ENCODE measurements at places on chromosomes 3 and 15. TPM values are rescaled to one million over a fixed set of nuclear protein-coding genes. Genes with fewer than 3 reads are reported as not detected.

GRCh38 chr3:150132101-150132749 is 161.5 kb upstream of the PFN2 start:
- peak; percentile 77 for DNase-seq

DNA sequence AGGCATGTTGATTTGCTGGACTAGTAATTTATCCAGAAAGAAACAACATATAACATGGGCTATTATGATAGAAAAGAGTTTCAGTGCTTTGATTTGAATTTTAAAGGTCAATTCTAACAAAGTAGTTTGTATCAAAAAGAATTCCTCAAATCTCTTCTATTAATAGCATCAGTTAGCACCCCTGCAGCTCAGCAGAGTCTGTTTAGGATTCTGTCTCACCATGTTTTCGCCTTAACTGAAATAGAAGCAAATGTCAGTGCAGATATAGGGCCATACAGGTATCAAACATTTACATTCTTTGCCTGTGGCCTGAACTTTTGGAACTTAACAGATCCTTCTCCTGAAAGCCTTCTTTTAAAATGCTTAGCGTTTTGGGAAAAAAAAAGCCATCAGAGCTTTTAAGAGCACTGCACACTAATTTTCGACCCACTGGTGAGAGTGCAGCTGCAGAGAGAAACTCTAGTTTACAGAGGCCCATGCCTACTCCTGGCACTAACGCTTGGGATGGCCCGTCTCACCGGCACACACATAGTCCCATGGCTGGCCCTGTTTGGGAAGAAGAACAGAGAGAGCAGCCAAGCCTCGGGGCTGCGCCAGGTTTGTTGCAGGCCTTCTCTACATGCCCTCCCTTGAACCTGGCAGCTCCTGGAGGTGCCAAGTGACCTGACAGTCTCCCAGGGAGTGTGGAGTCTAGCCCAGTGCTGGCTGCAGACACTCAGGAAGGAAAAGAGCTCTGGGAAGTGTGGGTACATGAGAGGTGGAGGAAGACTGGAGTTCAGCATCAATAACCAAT is 9.9 kb upstream of the PAQR9 start:
- DNase-seq, result no peak

- peak; percentile 11 for DNase-seq
These were observed 84.6 kb downstream of the SLC9A9 start for GRCh38 chr3:143763564-143764162.

DNA sequence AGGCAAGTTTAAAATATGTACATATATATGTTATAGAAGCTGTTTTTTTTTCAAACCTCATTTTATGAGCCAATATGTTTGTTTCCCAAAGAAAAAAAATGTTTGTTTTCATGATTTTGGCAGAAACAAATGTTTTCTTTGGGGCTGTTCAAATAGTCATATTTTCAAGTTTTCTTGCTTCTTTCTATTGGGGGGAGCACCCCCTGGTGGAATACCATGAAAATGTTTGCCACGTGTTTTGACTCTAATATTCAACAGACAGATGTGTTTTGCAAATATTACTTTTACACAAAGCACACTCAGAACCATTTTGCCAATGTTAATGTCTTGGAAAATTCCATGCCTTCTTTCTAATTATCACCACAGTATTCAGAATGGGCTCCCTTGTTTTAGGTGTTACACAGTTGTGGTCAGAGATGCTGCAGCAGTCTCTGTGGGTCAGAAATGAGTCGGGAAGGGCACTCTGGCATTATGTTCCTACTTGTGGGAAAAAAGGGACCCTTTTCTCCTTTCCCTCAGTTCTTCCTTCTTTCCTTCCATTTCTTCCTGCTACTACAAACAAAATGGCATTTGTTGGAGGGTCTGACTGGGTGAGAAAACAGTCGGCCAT is 817.0 kb downstream of the TUSC7 start:
- no peak for DNase-seq

- DNase-seq, result no peak
These were observed 289.3 kb upstream of the PLSCR5 start for GRCh38 chr3:146894406-146894805.

DNA sequence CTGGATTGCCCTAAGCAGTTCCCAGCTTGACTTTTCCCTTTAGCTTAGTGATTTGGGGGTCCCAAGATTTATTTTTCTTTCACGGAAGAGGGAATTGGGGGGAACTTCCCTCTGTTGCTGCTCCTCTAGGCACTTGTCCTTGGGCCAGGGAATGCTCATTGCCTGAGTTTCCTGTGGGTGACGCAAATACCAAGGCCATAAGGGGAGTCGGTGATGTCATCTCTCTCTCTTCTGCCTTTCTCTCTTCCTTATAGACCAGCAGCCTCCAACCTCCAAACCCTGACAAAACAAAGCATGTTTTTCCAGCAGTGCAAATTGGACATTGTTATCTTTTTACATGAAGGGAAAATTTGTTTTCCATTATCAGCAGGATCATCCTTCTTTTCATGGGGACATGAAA is 120.2 kb downstream of the ITPR1 start:
- no peak for DNase-seq

DNA sequence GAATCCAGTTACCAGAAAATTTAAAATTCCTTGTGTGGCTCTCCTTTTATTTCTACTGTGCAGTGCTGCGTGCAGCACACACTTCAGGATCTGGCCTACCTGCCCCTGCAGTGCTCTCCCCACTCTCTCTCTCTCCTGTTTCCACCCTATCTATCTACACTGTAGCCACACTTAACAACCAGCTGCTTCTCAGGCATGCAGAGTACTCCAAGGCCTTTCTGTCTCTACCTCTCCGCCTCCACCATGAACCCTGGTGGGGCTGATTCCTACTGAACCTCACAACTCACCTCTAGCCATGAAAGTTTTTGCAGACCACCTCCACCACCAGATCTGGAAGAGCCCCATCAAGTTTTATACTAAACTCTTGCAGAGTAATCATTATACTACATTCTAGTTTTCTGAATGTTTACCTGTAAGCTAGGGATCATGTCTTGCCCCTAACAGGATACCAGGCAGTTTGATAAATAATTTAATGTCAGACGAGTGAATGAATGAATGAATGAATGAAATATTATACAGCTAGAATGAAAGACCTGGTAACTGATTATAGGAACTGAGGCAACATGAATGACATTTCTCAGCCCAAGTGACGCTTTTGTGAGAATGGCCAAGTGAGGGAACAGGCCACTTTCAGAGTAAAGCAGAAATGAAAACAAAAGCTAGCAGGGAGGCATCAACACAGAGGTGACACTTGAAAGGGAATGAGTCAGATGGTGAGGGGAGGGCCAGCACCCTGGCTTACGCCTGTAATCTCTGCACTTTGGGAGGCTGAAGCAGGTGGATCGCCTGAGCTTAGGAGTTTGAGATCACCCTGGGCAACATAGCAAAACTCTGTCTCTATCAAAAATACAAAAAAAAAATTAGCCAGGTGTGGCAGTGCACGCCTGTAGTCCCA is 363.5 kb downstream of the FOXP1 start:
- DNase-seq, result no peak

DNA sequence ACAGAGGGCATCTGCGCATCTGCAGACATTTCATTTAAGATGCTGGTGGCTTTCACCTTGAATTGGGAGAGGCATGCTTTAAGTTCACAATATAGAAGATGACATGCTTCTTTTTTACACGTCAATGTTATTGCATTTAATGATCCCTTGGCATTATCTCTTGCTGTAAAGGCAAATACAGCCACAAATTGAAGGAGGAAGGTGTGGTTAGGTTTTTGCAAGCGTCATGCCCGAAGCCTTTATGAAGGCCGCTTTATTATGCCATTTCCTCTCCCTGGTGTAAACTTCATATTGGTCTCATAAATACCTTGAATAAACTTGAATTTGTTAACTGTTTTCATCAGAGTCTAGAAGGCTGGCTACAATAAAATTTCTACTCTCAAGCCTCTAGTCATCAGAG is 212.7 kb downstream of the PDZRN3 start:
- no peak for DNase-seq

GRCh38 chr15:27752691-27753090 is 346.4 kb downstream of the OCA2 start:
- no peak for DNase-seq

- DNase-seq, result no peak
These were observed 97.5 kb upstream of the TLE3 start for GRCh38 chr15:70195171-70195570.

DNA sequence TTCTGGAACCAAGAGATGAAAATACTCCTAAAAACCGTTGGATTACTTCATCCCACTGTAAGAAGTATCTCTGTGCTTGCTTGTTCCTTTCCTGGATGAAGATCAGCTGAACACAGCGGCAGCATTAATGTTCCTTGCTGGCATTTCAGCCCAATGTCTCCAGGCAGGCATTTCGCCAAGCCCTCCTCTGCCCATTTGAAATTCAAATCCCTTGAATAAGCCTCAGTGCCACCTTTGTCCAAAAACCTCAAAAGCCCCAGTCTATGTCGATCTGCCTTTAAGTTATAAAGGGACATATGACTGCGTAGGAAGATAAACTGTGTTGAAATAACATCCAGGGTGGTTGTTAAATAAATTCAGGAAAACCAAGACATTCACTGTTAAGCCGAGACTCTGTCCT is 156.8 kb upstream of the PDZRN3 start:
- peak; percentile 9 for DNase-seq

DNA sequence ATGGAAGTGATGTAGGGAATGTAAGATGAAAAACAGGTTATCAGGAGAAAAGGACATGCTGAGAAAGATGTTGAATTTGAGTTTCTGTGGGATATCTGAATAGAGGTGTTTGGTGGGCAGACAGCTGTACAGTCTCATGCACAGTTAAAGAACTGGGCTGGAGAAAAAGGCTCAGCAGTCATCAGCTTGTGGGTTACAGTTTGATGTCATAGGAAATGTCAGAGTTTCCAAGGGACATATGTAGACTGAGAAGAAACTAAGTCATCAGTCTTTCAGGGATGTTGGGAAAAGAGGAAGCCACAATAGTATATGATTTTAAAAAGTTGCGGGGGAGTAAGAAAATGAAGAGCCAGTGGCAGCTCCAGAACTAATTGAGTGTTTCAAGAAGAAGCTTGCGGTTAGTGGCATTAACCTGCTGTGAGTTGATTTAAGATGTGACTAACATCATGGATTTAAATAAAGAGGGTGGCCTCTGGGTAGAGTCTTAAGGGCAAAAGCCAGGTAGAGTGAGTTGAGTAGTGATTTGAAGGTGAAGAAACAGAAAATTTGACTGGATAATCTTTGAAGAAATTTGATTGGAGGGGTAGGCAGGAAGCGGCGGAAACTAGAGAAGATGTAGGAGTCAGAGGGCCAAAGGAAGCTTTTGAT is 24.6 kb downstream of the GORASP1 start:
- DNase-seq, result no peak

DNA sequence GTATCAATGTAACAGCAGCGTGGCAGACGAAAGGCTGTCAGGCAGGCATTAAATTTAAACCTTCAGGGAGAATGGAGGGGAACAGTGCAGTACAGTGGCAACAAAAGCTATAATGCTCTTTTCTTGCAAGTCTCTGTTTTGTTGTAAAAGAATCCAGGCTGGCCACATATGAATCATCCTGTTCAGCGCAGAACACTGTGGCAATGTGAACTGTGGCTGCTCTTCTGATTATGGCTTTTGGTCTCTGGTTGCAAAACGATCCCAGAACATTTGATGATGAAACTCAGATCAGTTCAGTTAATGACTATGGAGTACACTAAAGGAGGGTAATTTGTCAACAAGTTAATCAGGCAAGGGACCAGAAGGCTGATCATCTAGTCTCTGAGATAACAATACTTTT is 219.7 kb upstream of the SGO1 start:
- peak; percentile 36 for DNase-seq

DNA sequence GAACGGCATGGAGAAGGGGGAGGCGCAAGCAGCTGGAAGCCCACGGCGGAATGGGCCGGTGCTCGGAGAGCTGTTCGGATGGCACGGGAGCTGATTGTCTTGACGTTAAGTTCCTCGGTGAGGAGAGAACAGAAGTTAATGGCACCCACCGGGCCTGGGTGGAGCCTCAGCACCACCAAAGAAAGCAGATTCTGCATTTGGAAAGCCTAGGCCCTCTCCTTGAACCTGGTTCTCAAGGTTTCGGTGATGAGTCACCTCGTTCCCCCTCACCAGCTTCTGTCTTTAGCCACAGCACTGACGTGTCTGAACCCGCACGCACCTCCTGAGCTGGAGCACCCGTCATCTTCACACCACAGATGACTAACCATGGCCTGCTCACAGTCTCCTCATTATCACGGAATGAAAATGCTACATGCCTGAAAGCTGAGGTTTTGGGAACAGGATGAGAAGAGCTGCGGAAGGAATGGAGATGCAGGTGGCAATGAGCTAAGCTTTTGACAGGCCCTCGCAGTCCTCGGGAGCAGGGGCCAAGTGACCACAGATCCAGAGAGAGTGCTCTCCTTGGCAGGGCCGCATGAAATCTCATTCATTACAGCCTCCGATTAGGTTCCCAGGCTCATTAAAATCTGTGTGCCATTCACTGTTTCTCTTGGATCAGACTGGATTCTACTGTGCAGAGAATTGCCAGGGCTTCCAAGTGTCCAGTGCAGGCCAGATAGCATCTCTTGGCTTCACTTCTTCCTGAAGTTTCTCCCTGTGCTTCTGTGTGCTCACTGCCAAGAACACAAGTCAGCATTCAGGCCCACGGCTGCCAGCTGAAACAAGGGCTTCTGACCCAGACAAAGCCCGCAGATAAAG is 96.3 kb upstream of the DLG1 start:
- DNase-seq, result peak; percentile 100

DNA sequence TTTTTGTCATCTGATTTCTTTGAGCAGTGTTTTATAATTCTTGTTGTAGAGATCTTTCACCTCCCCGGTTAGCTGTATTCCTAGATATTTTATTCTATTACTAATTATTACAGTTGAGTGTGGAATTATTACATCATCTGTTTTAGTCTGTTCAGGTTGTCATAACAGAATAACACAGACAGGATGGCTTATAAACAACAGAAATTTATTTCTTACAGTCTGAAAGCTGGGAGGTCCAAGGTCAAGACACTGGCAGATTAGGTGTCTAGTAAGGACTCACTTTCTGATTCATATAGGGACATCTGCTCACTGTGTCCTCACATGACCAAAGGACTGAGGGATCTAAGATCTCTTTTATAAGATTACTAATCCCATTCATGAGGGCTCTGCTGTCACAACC is 121.3 kb upstream of the THBS1 start:
- DNase-seq, result peak; percentile 48

GRCh38 chr3:6805236-6805635 is 55.7 kb upstream of the GRM7 start:
- no peak for DNase-seq

GRCh38 chr3:132405609-132406299 is 11.5 kb upstream of the DNAJC13 start:
- no peak for DNase-seq

DNA sequence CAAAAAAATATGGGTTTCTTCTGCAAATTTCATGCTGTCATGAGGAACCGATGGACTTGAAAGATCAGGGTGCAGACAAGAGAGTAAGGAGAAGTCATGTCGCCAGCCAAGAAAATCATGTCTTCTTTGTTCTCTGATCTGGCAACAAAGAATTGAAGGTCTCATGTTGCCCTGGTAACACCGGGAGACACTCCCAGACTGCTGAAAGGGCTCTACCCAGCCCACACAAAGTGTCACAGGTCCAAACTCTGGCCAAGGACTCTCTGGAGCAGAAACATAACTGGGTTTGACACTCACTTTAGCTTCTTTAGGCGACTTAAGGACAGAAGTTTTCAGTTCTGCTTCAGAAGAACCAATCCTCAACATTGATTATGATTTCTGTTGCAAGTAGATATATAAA is 42.9 kb downstream of the SIDT1 start:
- DNase-seq, result no peak

Gene GSK3B
- total RNA-seq, result 36.3 TPM

Gene RAB6B
- total RNA-seq, result 0.62 TPM

Gene TMEM212
- not detected for total RNA-seq

Gene PLSCR5
- total RNA-seq, result not detected

Gene ARNT2
- 2.2 TPM for total RNA-seq

Gene SEMA3G
- total RNA-seq, result not detected

Gene LEKR1
- 1.6 TPM for total RNA-seq

Gene BLM
- 7.7 TPM for total RNA-seq

Gene IL1RAP
- 42.6 TPM for total RNA-seq

Gene DAZL
- not detected for total RNA-seq
